ENCODE measurements at places on chromosomes 7 and 10.
A peak's percentile ranks its signal among the peaks of the same experiment; 100 is the strongest.

- DNase-seq = peak; percentile 67
These were observed 86.4 kb downstream of the FAM53B start for GRCh38 chr10:124657806-124658205.

- no peak for DNase-seq
These were observed 17.1 kb downstream of the ADCY1 start for GRCh38 chr7:45591101-45591906.

DNA sequence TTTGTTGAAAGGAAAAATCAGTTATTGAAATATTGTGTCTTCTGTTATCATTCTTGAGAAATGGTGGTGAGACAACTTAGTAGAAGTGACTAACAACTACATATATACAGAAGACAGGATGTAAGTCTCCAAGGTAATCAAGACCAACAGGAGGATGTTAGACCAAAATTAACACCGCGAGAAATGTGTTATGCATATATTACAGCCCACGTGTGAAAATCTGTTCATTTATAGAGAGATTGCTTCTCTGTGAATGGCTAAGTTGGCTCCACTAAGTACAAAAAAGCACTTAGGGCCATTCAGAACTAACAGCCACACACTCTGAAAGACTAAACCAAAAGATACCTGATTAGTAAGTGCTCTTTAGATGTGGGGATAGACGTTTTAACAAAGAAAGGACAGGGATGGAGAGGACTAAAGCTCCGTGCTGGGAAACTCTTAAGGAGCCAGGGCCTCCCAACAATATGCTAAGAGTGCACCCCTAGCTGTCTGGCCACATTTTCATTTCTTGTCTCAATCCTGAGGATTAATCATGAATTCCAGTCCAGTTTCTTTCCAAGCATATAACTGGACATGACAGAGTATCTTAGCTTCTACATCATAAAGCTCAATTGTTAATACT lies 26.5 kb downstream of the HDAC9 start:
- no peak for DNase-seq

DNA sequence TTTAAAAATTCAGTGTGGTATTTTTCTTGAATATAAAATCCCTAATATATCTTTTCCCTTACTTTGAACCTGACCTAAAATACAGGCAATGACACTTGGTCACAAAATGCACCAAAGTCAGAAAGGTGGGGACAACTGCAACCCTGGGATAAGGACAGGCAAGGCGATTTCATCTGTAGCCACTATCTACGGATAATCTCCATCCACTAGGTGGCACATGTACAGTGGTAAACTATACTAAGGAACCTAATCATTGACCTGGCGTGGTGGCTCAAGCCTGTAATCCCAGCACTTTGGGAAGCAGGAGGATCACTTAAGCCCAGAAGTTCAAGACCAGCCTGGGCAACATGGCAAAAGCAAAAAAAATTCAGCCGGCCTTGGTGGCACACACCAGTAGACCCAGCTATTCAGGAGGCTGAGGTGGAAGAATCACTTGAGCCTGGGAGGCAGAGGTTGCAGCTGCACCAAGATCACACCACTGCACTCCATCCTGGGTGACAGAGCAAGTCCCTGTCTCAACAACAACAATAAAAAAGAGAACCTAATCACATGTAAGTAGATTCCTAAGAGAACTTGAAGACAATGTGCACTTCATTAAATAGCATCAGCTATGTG lies 98.9 kb downstream of the KMT2C start:
- DNase-seq = peak; percentile 49

- DNase-seq = peak; percentile 18
These were observed 408.7 kb downstream of the REEP3 start for GRCh38 chr10:63929831-63930467.

GRCh38 chr7:136293841-136294391 lies 316.8 kb upstream of the MTPN start:
- DNase-seq = no peak

DNA sequence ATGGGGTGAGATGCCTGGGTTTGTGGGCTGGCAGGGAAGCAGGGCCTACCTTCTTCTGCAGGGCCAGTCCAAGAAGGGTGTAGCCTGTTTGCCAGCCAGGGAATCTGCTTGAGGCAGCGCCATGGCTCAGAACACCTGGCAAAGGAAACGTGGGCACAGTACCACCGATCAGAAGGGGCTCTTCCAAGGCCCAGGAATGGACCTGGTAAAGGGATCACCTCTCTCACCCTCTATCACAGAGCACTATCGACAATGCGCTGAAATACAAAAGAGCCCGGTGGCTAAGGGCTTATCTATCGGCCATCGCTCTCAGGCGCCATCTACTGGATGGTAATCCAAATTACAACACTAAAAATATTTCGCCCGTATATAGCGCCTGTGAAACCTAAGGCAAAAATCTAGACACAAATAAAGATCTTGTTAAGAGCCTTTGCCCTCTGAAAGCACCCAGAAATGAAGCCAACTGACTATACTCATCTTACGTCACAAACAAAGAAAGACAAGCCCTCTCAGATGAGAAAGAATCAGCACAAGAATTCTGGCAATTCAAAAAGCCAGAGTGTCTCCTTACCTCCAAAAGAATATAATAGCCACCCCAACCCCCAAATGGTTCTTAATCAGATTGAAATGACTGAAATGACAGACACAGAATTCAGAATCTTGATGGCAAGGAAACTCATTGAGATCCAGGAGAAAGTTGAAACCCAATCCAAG lies 217.8 kb upstream of the HPS1 start:
- peak; percentile 17 for DNase-seq

DNA sequence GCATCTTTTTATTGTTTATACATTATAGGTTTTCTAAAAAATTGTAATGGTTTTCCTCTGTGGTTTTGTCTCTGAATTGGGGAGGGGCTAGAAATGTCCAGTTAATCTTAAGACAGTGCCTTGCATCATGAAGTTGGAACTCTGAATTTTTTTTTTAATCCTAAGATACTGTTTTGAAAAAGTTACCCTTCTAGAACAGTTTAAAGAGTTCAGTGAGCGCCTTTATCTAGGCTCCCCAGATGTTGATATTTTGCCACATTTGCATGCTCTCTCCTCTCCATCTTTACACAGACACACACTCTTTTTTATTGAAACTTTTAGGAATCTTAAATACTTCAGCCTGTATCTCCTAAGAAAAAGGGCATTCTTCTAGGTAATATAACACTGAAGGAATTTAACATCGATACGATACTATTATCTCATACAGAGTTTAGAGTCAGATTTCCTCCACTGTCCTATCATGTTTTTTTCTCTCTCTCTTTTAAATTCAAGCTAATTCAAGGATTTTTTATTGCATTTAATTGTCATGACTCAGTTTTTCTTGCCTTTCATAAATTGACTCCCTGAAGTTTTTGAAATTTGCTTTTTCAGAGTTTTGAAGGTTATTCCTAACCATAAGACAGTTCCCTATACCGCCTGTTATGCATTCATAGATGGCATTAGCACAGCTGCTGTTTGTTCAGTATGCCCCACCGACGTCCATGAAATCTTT lies 31.5 kb downstream of the PRKAR2B start:
- DNase-seq = no peak

GRCh38 chr7:33539198-33539597 lies 366.1 kb upstream of the BMPER start:
- no peak for DNase-seq

GRCh38 chr7:8149222-8149621 lies 112.7 kb downstream of the ICA1 start:
- peak; percentile 3 for DNase-seq

Data from fibroblast of skin of back (primary cell).